Lung microvascular endothelial cell (primary cell): ENCODE measurements at places on chromosomes 1 and 21. TPM values are rescaled to one million over a fixed set of nuclear protein-coding genes. Genes with fewer than 3 reads are reported as not detected.

The RAD54L gene
- 0.79 and 2.2 TPM in 2 replicates for total RNA-seq

GRCh38 chr1:83065952-83066727, 932.8 kb downstream of the TTLL7 start:
- DNase-seq, result peak; percentile 1

- DNase-seq, result peak; percentile 73
Measured at GRCh38 chr1:42966688-42967612, 8.3 kb upstream of the SLC2A1 start.

GRCh38 chr1:7196036-7196911, 411.0 kb downstream of the CAMTA1 start:
- DNase-seq, result no peak

DNA sequence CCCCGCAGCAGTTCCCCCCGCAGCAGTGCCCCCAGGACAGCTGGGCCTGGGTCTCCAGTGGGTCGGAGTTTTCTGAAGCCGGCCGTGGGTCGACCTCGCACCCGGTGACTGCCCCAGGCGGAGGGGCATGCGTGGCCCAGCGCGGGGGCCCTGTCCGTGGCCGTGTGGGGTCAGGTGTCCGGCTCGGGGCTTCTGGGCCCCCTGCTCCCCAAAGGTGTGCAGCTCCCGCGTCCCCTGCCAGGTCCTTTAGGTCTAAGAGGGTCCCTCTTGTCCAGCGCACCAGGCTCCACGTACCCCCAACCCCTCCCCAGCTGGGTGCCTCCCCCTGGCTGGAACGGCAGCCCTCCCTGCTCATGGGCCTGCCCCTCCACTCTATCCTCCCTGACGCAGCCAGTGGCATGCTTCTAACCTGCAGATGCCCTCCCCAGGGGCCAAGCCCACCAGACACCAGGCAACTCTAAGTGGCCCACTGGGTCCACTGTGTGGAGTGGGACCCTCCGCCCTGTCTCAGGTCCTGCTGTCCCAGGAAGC, 5.9 kb upstream of the HES4 start:
- DNase-seq, result no peak

The XCL2 gene
- not detected in 2 replicates for total RNA-seq

The NID1 gene
- 131 and 178 TPM in 2 replicates for total RNA-seq

- DNase-seq, result no peak
Measured at GRCh38 chr1:174874331-174875053, 125.3 kb upstream of the CACYBP start.

The LAPTM5 gene
- total RNA-seq, result 33.8 and 66.7 TPM in 2 replicates

The ATP1A1 gene
- 138 and 154 TPM in 2 replicates for total RNA-seq

The CHRM3 gene
- total RNA-seq, result under 0.01 and 0.20 TPM in 2 replicates

DNA sequence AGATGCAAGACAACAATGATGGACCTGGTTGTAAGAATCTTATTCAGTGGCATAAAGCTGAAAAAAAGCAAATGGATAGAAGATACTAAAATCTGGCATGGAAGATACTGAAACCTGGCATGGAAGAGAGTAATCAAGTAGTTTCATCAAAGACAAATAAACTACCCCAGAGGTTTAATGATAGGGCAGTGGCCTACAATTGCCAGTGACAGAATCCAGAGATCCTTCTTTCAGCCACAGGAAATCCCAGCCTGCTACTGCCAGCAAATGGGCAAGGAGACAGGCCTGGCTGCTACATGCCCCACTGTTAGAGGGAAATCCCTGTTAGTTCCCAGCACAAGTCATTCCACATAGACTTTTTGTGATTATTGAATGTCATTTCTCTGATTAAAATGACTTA, 409.4 kb downstream of the VAV3 start:
- DNase-seq, result no peak

The PROX1 gene
- 52.3 and 86.7 TPM in 2 replicates for total RNA-seq

DNA sequence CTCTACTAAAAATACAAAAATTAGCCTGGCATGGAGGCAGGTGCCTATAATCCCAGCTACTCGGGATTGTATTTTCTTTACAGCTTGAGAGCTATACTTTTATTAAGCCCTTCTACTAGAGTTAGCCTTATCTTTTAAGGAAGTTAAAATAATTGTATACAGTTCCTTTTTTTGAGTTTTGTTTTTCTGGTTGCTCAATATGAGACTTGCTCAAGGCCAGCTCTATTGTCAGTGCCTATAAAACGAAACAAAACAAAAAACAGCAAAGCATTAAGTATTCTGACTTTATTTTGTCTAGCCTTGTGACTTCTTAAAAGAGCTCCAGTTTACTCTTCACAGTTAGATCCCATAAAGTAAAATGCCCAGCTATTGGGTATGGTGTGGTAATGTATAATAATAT, 17.2 kb downstream of the PKN2 start:
- DNase-seq, result no peak

- no peak for DNase-seq
Measured at GRCh38 chr21:42377211-42377950, 11.0 kb upstream of the TFF1 start.

DNA sequence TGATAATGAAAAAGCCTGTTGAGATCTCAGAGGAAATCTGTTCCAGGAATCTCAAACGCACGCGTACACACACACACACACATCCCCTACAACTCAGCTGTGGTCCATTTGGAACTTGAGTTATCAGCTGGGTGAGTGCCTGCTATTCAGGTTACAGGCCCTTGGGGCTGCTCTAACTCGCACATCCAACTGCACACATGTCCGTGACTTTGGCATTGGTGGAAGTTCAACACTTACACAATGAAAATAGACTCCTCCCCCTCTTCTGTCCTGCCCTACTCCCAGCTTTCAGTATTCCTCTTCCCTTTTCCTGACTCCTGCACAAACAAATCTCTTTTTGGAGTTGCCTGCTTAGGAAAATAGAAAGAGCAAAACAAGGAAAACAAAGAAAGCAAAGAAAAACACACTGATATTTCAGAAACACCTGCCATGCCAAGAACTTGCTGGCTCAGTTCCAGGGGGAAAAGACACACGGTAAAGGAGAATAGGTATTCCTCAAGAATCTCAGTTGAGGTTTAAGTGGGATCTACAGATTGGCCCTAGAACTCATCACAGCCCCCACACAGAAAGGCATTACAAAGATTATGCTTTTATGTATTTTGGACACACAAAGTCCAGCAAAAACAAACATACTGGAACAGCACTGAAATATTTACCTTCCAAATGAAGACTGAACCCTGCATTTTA, 140.9 kb downstream of the TGFBR3 start:
- peak; percentile 94 for DNase-seq

- peak; percentile 63 for DNase-seq
Measured at GRCh38 chr1:8560611-8561544, 243.0 kb downstream of the SLC45A1 start.

- peak; percentile 89 for DNase-seq
Measured at GRCh38 chr1:236063919-236064673, 794 bp downstream of the NID1 start.

DNA sequence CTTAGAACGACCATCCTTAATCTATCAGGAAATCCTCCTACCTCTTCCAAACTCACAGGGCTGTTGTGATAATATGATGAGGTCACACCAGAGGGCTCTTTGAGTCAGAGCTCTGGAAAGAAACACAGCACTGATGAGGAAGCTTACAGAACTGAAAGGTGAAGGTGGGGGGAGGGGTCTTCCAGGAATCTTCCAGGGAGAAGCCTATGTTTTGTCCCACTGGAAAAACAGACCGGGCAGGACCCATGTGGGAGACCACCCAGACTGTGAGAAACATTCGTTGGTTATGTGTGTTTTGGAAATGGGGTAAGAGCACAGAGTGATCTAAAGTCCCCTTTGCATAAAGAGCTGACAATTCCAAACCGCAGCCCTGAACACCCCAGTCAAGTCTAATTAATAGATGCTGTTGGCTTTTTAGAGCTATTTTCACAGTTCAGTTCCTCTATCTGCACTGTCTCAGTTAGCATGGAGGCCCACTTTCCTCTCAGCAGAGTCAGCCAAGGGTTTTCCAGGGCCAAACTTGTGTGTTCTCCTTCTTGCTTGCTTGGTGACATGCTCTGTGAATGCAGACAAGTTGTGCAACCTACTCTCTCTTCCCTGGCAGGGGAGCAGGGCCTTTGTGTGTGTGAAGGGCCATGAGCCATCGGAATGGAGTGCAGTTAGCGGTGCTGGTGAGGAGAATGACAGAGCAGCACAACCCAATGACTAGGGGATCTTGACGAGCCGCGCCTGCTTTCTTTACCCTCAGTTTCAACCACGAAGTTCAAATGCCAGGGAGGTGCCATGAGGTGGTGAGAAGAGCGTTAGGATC, 12.3 kb downstream of the PHLDA3 start:
- peak; percentile 46 for DNase-seq

DNA sequence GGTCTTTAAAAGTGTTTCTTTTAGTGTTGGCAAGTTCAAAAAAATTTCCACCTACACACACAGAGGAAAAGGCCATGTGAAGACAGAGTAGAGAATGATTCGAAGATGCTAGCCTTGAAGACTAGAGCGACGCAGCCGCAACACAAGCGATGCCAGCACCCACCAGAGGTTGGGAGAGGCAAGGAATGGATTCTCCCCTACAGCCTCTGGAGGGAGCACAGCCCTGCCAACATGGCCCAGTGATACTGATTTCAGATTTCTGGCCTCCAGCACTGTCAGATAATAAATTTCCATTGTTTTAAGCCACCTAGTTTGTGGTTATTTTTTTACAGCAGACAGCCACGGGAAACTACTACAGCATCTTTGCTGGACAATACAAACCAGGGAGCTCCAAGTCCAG, 6.9 kb upstream of the ADAR start:
- DNase-seq, result no peak

The PACC1 gene
- 3.2 and 5.4 TPM in 2 replicates for total RNA-seq

- no peak for DNase-seq
Measured at GRCh38 chr1:203166192-203166940, 9.3 kb downstream of the MYBPH start.

The CFAP107 gene
- not detected in 2 replicates for total RNA-seq

The KCNH1 gene
- not detected in 2 replicates for total RNA-seq

The GREM2 gene
- total RNA-seq, result not detected in 2 replicates

The CGN gene
- under 0.01 and 0.40 TPM in 2 replicates for total RNA-seq

GRCh38 chr1:203649999-203650836, 23.6 kb downstream of the ATP2B4 start:
- peak; percentile 44 for DNase-seq

The TRAF3IP3 gene
- total RNA-seq, result not detected in 2 replicates

- DNase-seq, result no peak
Measured at GRCh38 chr1:18927654-18928272, 25.4 kb upstream of the ALDH4A1 start.

The TSEN15 gene
- total RNA-seq, result 17.7 and 18.1 TPM in 2 replicates

The VPS72 gene
- 33.6 and 40.5 TPM in 2 replicates for total RNA-seq

DNA sequence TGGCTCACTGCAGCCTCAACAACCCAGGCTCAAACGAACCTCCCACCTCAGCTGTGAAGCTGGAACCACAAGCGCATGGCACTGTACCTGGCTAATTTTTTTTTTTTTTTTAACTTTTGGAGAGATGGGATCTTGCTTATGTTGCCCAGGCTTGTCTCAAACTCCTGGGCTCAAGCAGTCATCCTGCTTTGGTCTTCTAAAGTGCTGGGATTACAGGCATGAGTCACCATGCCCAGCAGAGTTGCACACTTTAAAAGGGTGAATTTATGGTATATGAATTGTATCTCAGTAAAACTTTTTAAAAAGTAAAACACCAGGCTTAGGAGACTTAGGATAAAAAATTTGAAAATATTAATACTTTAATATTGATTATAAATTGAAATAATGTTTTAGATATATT, 99.1 kb downstream of the CLEC20A start:
- DNase-seq, result no peak

DNA sequence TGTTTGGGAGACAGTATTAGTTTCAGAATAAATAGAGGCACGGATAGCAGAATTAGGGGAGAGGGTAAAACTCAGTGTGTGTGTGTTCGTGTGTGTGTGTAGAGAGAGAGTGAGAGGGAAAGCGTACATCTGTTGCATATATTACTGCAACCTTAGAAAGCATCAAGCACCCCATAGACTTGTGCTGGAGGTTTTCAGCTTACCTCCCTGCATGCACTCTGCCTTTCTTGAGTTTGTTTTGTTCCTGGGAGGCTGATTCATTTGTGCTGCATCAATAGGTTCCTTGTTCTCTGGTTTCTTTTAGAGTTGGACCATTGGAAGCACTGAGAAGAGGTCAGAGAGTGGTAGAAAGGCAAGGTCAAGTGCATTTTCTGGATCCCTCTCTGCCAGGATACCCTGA, 104.4 kb upstream of the KCNK1 start:
- no peak for DNase-seq

DNA sequence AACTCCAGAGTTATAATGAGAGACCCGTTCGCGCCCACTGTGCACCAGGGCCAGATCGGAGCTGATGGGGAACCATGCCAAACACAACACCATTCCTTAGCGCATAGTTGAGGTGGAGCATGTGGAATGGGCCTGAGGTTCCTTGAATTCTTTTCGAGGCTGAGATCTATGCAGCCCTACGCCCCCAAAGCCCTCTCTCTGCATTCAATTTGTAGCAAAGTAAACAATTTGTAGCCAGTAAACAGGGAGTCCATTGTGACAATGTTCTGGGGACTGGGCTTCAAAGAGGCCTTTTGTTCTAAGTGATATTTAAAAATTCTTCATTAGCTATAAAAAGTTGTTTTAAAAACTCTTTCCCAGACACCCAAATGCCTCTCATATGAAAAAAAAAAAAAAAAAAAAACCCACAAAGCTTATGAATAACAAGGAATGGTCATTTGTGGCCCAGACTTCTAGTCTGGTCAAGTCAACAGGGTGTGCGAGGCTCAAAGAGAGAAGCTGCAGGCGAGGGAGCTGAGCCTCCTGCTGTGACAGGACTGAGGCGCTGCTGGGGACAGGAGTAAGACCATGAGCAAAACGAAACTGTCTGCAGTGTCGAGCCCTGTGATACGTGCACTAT, 30.6 kb upstream of the KCNE2 start:
- DNase-seq, result no peak

GRCh38 chr1:180152588-180152987, 2.1 kb upstream of the QSOX1 start:
- DNase-seq, result no peak

The CORT gene
- total RNA-seq, result 0.20 and 0.22 TPM in 2 replicates

DNA sequence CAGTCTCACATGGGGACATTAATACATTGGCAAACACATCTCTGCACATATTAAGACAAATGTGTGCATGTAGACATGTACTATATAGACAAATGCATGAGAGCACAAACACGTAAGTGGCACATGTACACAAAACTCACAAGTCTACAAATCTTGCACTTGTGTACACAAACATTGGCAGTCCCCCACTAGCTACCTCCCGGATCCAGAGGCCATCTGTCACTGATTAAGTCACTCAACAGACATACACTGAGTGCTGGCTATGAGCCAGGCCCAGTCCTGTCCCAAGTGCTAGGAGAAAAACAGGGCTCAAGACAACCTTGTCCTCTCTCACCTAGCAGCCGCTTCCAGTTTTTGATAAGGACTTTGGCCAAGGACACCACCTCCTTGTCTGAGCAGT, 7.0 kb downstream of the TCEA3 start:
- DNase-seq, result no peak

DNA sequence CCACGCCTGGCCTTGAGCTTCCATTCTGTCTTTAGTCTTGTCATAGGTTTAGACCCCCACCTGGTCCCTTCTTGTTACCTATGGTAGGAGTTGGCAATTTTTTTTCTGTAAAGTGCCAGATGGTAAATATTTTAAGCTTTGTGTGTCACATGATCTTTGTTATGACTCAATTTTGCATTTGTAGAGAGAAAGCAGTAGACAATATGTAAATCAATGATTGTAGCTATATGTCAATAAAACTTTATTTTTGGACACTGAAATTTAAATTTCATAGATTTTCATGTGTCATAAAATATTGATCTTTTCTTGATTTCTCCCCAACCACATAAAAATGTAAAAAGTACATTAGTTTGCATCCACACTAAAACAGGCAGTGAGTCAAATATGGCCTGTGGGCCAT, 8.0 kb downstream of the MKNK1 start:
- DNase-seq, result no peak

The LCE1F gene
- total RNA-seq, result not detected in 2 replicates

GRCh38 chr1:161792740-161793139, 26.6 kb downstream of the ATF6 start:
- DNase-seq, result peak; percentile 90

The TPTE gene
- not detected in 2 replicates for total RNA-seq
